Stimulated activated CD8-positive, alpha-beta memory T cell treated with anti-CD3 and anti-CD28 coated beads, Interleukin-7, amount 100 ng/mL, for 48 hours (primary cell): ENCODE measurements at places on chromosomes 12 and 14.

DNA sequence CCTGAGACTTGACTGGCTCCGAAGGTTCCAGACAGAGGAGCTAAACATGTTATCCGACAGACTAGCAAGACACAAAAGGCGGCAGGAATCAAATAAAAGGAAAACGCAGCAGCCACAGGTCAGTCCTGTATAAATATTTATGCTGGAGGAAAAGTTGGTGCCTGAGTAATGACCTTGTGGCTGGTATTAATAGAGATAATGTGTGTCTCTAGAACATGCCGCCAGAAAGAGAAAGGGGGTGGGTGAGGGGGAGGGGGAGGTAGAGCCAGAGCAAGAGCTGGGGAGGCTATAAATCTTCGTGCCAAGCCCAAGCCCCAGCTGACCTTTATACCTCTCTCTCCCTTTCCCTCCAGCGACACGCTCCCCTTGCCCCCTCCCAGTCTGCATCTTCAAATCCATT lies 590.4 kb downstream of the MED13L start:
- no peak for DNase-seq

DNA sequence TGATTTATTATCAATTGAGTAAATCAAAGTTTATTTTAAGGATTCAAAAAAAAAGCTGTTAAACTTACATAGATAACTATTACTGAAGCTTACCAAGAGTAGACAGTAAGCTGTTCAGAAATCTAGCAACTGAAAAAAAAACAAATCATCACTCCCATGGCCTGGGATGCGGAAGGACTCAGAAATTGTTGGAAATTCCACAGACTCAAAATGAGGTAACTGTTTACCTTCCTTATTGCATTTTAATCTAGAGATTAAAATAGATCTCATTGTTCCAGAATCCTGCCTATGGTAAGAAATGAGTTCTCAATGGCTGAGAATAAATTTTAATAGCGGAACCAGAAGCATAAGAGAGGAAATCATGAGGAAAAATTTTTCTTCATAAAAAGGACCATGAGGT lies 87.2 kb downstream of the PPM1H start:
- no peak for DNase-seq

DNA sequence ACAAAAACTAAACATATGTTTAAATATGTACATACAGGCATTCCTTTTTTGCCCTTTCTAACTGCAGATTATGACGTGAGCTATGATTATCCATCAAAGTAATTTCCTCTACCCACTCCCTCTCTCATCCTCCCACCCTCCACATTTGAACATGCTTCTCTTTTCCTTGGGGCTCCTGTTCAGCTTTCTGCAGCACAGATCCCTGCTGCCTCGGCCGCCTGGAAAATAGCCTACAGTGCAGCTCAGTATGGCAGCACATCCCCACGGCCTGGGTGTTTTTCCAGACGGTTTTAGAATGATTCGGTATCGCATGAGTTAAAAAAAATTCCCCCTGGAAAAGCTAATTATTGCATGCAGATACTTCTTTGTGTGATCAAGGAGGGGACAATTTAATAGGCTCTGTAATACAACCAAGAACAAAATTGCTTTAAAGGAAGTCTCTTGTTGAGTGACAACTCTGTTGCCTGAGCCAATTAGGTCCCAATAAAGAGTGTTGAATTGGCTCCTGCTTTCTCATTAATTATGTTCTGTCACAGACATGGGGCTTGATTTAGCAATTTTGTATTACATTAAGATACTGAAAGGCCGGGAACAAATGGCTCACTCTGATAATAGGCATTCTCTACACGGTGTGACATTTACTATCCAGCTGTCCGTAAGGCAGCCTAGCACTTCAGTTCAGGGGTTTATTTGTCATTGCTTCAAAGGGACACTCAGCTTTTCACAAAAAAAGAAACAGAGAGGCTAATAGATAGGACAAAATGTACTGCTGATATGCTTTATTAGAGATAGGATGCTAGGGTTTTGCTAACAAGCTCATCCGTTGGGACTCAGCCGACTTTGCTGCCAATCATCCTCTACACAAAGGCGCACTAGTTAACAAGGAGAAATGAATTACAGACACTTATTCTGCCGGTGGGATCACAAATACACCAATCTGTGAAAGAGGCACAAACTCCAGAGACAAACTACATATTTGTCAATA lies 285.8 kb upstream of the G2E3 start:
- DNase-seq: no peak

DNA sequence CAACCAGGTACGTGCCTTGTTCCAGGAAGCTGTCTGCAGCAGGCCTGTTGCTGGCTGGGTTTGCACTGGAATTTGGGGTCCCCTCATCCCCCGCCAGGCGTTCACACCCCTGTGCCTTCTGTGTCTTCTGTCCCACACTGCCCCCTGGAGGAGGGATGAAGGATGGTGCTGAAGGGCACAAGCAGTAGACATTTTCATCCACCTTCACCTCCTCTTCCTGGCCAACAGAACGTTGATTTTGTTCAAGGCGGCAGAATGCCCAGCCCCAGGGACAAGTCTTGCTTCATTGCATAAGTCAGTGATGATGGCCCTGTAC lies 122.1 kb downstream of the CALM1 start:
- no peak for DNase-seq

GRCh38 chr14:68941820-68942219 lies 37.3 kb downstream of the ACTN1 start:
- DNase-seq: no peak

GRCh38 chr12:96236221-96236822 lies 42.1 kb downstream of the ELK3 start:
- DNase-seq: no peak

DNA sequence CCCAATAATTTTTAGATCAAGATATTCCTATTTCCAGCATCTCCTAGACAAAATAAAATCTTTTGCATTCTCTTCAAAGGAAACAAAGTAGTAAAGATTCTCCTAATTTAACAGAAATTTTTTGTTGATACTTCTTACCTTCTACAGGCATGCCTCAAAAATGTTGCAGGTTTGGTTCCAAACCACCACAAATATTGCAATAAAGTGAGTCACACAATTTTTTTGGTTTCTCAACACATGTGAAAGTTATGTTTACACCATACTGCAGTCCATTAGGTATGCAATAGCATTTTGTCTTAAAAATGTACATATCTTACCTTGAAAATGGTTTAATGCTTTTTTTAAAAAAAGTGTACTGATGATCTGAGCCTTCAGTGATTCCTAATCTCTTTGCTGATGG lies 65.6 kb upstream of the USP15 start:
- no peak for DNase-seq

GRCh38 chr14:82951171-82951570 lies 1417.5 kb upstream of the SEL1L start:
- DNase-seq: no peak

DNA sequence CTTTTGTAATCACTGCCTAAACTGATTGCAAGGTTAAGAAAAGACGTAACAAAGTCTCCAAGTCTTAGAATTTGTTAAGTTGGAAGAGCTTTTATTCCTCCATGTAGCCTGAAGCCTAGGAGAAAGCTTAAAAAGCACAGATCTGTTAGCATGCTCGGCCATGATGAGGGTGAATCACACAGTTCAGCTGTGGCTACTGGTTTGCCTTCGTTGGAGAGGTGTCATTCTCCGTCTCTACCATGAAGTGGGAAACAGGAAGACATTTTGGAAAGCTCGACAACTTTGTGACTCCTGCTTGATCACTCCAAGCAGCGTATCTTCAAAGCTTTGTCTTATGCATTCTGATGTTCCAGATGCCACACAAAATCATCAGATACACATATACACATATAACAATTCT lies 27.1 kb downstream of the DCP1B start:
- no peak for DNase-seq

- no peak for DNase-seq
These were observed 153.2 kb downstream of the CCER1 start for GRCh38 chr12:90801776-90802175.

DNA sequence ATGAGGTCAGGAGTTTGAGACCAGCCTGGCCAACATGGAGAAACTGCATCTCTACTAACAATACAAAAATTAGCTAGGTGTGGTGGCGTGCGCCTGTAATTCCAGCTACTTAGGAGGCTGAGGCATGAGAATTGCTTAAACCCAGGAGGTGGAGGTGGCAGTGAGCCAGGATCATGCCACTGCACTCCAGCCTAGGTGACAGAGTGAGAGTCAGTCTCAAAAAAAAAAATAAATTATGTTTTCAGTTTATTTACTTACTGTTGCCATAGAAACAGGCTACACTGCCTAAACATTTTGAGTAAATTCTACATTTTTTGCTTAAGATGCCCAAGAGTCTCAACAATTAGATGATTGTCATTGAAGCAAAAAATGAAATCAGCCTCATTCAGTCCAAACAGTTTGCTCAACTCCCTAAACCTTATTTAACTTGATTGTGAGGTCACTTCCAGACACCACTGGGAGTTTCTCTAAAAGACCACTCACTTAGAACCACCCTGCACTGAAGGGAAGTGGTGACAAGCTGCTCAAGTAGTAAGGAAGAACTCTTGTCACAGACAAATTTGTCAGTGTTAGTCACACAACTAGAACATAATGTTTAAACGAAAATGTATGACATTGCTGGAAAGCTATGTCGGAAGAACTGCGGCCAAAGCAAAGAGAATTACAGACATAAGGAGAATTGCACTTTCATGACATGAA lies 9.8 kb upstream of the GNPNAT1 start:
- DNase-seq: no peak

GRCh38 chr12:130775953-130776856 lies 60.1 kb upstream of the RIMBP2 start:
- peak; percentile 65 for DNase-seq

- DNase-seq: no peak
These were observed 12.5 kb upstream of the MAP4K5 start for GRCh38 chr14:50544911-50545310.

DNA sequence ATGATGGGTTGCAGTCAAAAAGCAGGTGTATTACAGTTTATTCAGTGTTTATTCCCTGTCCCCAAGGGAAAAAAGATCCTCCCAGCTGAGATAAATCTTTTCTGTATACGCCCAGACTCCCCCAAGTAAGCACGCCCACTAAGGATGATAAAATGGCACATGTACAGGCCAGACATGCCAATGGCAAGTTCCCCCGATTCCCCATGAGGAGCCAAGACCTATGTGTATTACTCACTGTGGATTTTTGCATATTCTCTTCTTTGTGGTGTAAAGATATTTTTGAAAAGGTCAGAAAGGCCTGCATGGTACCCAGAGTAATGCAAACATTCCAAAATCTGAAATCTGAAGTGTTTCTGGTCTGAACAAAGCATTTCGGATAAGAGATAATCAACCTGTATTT lies 22.2 kb downstream of the NR2C1 start:
- DNase-seq: no peak

- DNase-seq: no peak
These were observed 30.7 kb upstream of the EPS8 start for GRCh38 chr12:15819644-15820437.

- no peak for DNase-seq
These were observed 145.3 kb downstream of the NTF3 start for GRCh38 chr12:5577211-5577612.

DNA sequence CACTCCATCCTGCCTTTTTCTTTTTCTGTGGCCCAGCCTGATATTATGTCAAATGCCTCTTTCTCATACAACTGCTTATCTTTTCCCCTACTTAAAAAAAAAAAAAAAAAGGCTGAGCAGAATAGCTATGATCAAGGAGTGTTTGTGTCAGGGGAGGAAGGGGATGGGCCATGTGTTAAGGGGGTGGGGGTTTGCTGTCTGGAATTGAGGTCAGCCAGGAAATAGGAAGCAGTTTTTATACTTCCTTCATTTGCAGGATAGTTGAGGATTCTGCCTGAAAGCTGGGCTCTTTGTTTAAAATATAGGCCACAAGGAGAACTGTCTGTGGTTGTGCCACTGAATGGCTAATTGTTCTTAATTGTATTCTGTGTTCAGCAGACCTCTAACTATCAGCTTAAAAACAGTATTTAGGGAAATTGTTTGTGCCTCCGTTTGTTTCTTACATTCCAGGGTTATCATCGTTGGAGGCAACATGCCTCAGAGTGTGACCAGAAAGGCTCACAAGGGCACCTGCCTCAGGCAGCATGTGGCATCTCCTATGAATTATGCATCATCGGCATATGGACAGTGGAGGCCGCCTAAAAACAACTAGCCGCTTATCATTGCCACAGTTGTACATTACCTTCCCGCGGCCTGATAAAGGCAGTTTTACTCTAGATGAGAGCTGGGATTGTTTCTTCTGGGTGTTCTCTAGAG lies 96.0 kb downstream of the SRGAP1 start:
- DNase-seq: no peak
